Right cardiac atrium (tissue), 5 donors: ENCODE measurements at places on chromosomes 1 and 21. TPM values are rescaled to one million over a fixed set of nuclear protein-coding genes. Genes with fewer than 3 reads are reported as not detected.
A peak's percentile ranks its signal among the peaks of the same experiment; 100 is the strongest.

- DNase-seq = no peak
Measured at GRCh38 chr1:68346188-68346808, 103.5 kb downstream of the RPE65 start.

DNA sequence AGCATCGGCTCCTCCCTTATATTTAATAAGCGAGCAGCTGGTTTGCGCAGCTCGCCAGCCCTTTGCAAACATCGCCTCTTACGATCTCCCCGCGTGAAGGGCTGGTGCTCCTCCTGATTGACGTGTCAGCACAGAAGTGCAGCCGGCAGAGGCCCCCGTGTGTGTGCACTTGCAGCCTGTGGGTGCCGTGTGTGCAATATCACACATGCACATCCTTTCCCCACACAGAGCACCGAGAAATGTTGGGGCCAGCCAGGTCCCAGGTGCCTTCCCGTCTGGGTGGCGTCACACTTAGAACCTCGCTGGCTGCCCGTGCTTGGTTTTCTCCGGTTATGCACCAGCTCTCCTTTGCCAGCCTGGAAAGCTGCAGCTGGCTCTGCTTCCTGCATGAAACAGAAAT, 126.6 kb upstream of the AJAP1 start:
- DNase-seq = no peak

- no peak for DNase-seq
Measured at GRCh38 chr1:179728271-179728670, 14.8 kb upstream of the FAM163A start.

DNA sequence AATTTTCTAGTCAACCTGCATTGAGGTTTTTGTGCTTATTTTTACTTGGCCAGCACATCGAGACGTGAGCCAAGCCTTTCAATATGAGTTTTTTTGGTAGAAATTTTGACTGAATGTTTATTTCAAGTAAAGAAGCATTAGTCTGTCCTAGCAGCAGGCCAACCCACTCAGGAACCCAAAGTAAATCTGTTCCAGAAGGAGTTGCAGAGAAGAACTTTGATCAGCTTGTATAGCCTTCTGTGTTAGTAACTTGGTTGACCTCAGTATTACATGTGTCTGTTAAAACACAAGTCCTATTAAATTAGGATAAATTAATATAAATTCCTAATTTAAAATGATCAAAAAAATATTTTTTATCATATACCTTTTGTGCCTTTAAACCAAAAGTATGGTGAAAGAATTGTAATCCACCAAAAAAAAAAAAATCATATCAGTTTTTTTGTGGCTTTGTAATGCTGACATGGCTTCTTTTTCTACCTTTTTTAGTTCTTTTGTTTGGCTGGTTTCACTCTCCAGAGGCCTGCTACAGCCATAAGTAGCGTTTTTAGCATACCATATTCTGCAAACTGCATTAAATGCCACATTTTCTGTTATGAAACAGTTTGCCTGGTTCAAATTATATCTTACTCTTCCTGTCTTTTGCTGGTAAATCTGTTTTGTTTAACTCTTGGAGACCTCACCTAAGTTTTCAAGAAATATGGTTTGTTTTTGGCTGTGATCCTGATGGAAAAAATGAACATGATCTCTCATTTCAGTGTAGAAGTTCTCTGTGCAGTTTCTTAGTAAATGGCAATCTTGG, 39.5 kb downstream of the ATF6 start:
- no peak for DNase-seq

DNA sequence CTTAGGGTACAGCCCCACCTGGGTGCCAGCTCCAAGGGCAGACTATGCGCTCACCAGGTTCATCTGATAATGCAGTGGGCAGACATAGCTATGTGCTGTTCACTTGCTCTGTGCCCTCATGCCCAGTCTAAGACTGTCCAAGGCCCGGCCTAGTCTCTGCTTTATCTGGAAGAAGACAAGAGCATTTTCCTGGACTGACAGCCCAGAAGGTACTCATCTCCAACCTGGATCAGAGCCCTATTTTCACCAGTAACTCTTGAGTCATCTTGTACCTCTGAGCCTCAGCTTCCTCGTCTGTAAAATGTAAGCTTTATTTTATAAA, 28.5 kb upstream of the LRRC8C start:
- DNase-seq = no peak

GRCh38 chr1:199404976-199405375, 622.5 kb upstream of the NR5A2 start:
- no peak for DNase-seq

DNA sequence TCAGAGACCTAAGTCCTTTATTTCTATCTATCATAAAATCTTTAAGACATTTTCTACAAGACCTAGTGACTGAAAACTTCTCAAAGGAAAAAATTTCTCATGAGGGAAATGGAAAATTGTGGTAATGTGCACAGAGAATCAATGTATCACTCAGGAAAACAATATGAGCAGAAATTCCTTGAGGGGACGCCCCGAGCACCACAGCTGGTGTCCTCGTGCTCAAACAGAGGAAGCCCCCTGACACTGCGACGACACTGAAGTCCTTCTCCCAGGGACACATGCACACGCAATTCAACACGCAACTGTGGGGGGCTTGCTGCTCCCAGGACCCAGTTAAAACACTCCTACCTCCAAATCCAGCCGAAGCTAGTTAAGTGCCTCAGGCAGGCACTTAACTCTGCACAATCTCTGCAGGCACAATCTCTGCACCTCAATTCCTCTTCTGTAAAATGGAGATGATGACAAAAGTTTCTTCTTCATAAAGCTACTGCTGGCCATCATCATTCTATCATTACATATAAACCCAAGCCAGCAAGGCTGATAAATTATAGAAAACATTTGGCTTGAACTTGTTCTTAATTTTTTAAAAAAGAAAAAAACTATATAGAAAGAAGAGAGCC, 16.0 kb downstream of the ZBTB17 start:
- no peak for DNase-seq

DNA sequence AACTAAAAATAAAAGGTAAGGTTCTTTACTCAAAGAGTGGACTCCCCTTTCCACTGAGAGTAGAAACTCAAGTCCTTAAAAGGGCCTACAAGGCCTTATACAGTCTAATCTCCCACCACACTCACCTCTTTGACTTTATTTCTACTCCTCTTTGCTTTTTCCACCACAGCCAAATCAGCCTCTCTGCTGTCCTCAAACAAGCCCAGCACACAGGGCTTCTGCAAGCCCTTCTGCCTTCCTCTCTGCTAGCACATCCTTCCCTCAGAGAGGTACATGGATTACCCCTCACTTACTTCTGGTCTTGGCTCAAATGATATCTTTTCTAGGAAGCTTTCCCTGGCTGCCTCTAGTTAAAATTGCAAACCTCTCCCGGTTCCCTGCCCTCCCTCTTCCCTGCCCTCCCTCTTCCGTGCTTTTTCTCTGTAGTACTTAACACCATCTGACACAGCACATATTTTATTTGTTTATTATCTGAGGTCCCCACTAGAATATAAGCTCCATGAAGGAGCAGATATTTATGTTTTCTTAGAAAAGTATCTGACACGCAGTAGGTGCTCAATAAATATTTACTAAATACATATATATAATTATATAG, 1.7 kb downstream of the LYST start:
- no peak for DNase-seq

- DNase-seq = no peak
Measured at GRCh38 chr1:109479311-109479710, 4.4 kb upstream of the ATXN7L2 start.

DNA sequence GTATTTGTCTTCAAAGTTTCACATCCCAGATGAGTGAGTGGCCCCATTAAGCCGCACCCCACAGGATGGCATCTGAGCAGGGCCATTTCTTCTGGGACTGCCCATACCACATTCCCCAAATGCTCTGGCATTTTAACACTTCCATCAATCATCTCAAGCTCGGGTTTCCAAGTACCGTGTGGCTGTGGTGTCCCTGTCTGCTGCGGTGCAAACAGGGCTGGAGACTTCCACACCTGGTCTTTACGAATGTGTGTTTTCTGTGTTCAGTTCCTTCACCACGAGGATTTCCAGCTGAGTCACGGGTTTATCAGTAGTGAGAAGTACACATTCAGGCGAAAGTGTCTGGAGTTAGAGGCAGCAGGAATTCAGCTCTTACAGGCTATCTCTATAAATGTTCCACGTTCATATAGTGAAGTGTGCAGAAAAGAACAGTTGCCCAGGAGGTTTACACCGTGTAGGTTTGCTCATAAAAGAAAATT, 195.2 kb downstream of the RHOU start:
- no peak for DNase-seq

DNA sequence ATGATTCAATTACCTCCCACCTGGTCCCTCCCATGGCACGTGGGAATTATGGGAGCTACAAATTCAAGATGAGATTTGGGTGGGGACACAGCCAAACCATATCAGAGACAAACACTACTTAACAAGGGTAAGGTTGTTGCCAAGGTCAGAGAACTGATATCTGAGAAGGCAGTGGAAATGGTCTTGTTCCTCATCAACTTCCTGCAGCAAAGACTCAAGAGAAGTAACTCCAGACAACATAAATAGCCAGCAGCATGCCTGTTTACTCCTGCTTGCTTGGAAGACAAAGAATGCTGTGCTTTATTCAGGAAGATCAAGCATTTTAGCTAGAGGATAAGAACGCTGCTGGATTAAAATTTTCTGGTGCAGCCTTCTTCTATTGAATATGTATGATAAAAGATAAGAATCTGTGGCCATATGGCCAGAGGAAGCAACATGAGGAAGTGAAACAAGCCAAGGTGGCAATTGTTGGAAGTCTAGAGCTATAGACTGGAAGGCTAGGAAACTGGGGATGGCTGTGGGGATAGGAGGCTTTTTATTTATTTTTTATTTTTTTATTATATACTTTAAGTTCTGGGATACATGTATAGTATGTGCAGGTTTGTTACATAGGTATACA, 36.4 kb downstream of the DDAH1 start:
- DNase-seq = no peak

DNA sequence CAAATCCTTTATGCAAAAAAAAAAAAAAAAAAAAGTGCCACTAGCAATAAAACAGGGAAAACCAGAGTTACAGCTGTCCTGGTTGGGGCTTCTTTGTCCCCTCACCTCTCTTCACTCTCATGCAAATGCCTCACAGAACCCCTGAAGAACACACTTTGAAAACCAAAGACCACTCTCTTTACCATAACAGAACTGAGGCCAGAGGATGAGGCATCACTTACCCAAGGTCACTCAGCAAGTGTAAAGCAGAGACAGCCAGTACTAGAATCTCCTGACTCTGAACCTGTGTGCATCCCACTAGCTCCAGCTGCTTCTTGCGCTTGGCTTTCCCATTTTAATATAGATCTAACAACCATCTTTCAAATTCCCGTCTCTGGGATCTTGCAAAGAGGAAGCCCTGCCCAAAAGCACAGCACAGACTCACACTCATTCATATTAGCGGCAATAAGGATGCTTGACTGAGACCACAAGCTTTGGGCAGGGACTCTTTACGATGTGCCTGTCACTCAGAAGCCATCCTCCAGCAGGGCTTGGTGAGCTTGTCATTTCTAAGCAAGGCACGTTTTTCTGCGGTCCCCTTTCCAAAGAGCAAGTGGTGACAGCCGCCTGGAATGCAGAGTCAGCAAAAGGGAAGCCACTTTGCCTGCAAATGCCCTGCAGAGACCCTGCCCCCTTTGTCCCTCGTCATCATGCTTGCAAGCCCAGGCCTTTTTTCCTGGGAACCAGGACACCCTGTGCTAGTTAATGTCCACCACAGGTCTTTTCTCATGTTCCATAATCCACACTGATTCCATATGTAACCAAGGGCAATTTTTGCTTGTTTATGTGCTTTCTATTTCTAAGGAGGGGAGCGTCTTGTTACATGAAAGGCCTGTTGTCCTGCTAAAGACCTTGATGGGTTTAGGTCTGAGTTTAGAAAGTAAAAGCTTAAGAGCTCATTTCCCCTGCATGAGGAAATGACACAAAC, 76.5 kb upstream of the NFIA start:
- no peak for DNase-seq

DNA sequence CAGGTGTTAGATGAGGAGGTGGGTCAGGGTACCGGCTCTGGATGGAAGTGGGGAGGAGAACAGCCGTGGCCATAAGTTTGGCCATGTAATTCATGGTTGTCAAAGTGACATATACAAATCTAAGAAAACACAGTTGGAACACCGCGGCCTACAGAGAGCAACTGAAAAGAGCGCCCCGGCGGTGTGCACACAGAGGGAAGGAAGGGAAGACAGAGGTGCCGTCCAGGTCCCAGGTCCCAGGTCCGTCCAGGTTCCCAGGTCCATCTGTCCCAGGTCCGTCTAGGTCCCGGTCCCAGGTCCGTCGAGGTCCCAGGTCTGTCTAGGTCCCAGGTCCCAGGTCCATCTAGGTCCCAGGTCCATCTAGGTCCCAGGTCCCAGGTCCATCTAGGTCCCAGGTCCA, 4.5 kb upstream of the MRPL20 start:
- DNase-seq = peak; percentile 49

GRCh38 chr1:41582351-41582750, 97.9 kb upstream of the EDN2 start:
- no peak for DNase-seq

DNA sequence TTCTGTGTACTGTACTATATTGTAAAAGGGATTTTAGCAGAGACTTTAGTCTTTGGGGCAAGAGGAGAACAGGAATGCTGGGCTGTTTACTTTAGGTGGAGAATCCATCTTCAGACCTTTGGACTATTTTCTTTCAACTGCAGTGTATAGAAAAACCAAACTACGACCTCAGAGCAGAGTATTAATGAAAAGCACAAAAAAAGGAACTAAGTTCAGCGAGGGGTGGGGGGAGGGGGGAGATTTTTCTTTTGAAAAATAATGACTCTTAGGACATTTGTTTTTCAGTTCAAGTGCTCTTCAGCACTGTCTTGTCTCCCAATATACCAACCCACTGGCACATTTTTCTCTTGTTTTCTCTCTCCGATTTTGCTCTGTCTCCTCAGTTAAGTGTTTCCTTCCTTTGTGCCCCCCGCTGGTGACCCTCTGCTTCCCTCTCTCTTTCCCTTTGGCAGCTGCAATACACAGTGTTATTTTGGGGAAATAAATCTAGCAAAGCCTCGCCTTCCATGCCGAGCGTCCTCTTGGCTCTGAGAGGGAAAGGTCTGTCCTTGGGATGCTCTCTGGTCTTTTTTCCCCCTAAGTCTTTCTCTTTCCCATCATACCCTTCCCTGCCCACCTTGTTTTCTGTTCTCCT, 44.8 kb downstream of the ACP6 start:
- no peak for DNase-seq

GRCh38 chr1:50110656-50111055, 1.9 kb downstream of the ELAVL4 start:
- no peak for DNase-seq

HSD11B1 gene
- 1.5 TPM for total RNA-seq

C4BPA gene
- total RNA-seq = 0.14 TPM

INSRR gene
- total RNA-seq = 0.03 TPM

KRTAP21-2 gene
- total RNA-seq = not detected

CLCNKB gene
- total RNA-seq = 4.6 TPM

CFHR3 gene
- total RNA-seq = not detected

KRTAP21-3 gene
- total RNA-seq = not detected

LAMC2 gene
- total RNA-seq = 0.99 TPM
